ENCODE measurements at places on chromosomes 12 and 14.
A peak's percentile ranks its signal among the peaks of the same experiment; 100 is the strongest.

DNA sequence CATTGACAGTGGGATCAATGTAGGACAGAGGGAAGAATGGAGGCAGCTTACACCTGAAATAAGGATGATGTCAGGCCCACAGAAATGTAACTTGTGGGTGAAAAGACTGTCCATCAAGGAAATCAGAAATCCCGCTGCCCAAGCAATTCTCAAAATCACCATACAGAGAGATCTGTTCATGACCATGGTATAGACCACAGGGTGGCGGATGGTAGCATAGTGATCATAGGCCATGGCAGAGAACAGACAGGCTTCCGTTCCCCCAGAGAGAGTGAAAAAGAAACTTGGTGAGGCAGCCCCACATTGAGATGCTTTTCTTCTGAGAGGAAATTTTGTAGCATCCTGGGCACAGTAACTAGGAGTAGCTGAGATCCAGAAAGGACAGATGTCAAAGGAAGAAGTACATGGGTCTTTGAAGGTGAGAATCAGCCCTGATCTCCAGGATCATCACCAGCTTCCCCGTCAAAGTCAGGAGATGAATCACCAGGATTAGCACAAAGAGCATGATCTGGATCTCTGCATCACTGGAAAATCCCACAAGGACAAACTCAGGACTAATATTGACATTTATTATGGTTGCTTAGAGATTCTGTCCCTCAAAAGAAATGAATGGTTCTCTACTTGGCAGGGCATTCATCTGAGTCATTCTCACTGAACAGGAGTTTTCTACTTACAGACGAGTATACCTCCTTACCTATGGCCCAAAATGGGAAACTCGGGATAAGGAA is 5.5 kb upstream of the ZNF641 start:
- DNase-seq, result peak; percentile 67

- DNase-seq, result no peak
Measured at GRCh38 chr12:51334764-51335163, 10.8 kb upstream of the BIN2 start.

GRCh38 chr12:47269916-47270315 is 190.2 kb upstream of the AMIGO2 start:
- DNase-seq, result no peak

GRCh38 chr14:69260190-69260860 is 367 bp downstream of the GALNT16 start:
- no peak for DNase-seq

- DNase-seq, result no peak
Measured at GRCh38 chr12:27711967-27712366, 1.3 kb downstream of the MRPS35 start.

GRCh38 chr12:51889216-51890132 is 1.6 kb downstream of the ANKRD33 start:
- DNase-seq, result no peak

DNA sequence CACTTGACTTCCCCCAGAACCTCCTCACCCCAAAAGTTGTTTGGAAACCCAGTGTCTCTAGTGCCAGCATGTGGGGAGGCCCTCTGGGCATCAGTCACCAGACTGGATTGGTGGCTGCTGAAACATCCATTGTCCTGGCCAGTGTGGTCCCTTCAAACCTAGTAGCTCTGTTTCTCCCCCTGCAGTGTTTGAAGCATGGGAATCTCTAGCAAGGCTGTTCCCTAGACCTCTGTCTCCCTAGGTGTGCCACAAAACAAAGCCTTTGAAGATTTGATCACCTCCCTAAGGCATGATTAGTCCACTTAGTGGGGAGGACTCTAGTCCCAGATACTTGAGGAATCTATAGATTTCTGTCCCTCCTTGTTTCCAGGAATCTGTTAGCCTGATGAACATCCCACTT is 60.3 kb downstream of the ARF6 start:
- no peak for DNase-seq

GRCh38 chr12:119665164-119665929 is 2.6 kb upstream of the PRKAB1 start:
- no peak for DNase-seq

- DNase-seq, result no peak
Measured at GRCh38 chr12:24721191-24721590, 227.7 kb downstream of the BCAT1 start.

DNA sequence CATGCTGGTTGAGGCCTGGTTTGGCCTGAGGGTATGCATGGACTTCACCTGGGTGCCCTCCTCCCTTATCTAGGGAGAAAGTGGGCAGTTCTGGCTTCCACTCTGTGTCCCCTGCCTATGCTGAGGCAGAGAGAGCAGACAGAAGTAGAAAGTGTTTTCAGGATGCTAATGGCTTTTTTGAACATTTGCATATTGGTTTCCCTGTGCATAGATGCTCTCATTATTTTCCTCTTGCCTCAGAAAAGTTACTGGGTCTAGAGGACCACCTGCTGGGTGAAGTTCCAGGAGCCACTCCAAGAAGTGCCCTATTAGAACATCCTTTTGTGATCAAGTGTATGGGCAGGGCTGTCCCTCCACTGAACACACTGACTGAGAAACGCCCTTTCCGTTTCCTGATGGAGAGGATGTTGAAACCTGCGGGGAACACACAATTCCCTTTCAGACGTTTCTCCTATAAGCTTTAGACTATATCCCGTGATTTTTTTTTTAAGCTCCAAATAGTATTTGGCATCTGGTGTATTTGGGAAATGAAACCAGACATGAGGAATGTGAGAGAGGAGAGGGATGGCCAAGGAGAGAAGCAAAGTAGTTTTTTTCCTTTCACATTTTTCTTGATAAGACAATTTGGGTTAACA is 66.6 kb downstream of the DAAM1 start:
- no peak for DNase-seq

DNA sequence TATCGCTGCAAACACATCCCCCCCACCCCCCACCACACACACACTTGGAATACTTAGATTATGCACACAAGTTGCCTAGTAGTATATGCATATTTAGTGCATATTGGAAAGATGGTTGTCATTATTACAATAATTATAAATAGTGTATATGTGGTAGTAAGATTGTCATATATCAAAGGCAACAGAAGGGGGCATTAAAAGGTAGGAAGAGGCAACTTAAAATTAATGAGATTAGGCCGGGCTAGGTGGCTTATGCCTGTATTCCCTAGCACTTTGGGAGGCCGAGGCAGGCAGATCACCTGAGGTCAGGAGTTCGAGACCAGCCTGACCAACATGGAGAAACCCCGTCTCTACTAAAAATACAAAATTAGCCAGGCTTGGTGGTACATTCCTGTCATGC is 52.1 kb downstream of the GSC start:
- no peak for DNase-seq

- no peak for DNase-seq
Measured at GRCh38 chr14:33030386-33030785, 91.7 kb downstream of the NPAS3 start.

- no peak for DNase-seq
Measured at GRCh38 chr14:69900603-69901002, 21.4 kb downstream of the SMOC1 start.

GRCh38 chr12:124720681-124721500 is 142.8 kb downstream of the SCARB1 start:
- peak; percentile 95 for DNase-seq

GRCh38 chr14:96368534-96368933 is 5.2 kb downstream of the GSKIP start:
- DNase-seq, result no peak

DNA sequence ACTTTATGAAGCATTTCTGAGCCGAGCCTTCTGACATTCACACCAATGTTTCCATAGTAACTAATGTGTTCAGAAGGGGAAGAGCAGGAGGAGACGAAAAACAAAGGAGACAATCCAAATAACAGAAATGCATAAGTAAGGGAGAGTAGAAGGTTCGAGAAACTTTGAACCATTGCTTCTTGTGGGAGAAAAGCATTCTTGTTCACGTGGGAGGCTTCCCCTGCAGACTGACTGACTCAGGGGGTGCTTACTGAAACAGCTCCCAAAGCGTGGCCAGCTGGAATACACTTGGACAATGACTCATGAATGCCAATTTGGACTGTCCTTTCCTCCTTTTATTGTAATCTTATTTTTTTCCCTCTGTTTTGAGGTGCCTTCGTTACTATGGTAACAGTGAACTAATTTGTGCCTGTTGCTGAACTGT is 73.9 kb downstream of the NEDD1 start:
- DNase-seq, result peak; percentile 54

DNA sequence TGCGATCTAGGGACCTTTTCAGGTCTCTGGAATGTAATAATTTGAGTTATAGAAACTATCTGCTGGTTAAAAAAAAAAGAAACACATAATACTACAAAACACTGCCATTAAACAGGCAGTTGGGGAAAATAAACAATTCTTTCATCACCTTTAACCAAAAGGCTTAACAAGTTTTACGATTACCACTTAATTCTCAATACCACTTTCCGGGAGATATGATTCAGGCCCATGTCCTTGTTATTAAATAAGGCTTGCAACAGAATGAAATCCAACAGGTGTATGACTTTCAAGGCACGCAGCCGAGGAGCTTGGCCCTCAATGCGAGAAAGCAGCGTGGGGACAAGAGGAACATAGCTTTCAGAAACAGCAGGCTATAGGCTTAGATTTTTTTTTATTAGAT is 5.6 kb upstream of the GLRX5 start:
- no peak for DNase-seq

DNA sequence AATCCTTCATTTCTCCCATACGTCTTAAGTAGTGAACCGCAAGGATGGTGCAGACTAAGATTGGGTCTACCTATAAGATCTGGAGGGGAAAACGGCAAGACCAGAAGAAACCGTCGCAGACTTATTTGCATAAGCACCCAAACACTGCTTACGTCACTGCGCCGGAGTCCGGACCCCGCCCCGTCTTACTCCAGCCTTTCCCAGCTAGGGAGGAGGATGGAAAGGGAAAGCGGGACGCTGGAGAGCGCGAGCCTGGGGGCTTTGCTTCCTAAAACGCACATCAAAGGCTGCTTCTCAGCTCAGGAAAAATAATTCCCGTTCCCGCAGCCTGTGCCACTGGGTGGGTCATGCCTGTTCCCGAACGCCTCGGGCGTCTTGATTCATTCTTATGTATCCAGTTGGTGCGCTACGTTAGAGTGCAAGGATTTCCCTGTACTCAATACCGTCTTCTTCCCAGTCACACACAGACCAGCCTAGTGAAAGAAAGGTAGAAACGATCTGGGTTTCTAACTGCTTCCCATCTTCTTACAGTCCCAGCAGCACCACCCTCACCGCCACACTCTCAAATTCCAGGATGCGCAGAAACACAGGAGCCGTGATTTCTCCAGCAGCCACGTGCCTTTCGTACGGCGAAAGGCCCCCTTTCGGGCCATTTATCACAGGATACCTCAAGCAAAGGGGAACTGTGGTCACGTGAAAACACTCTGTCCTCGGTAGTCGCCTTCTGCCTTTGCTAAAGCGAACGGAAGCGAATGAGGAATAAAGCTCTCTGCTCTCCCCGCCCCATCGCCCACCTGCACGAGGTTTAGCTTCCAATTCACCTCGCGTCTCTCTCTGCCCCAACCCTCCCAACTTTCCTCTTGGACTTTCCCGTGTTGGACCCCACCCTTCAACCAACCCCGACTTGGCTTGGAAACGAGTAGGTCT is 1.1 kb downstream of the SLC6A15 start:
- DNase-seq, result peak; percentile 32

DNA sequence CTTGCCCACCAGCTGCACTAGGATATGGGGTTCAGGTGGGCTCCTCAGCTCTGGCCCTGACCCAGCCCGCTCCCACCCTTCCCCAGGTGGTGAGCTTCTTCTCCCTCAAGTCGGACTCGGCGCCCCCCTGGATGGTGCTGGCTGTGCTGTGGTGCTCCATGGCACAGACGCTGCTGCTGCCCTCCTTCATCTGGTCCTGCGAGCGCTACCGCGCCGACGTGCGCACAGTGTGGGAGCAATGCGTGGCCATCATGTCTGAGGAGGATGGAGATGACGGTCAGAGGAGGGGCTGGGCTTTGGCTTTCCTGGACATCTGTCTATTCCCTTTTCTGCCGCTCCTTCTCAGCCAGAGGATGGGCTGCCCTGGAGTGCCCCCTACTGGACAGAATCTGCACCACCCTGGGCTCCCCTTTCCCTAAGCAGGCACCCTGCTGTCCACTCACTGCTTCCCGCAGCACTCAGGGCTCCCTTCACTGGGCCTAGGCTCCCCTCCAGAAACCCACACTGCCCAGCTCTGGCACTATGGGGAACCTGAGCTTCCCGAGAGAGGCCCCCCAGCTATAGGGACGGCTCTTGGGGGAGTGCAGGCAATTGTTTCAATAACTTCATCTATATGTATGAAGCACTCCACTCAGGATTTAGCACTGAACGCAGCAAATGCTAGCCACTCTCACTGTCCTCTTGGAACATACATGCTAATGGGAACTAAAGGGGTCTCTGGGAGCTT is 2.6 kb upstream of the P3H3 start:
- peak; percentile 52 for DNase-seq

DNA sequence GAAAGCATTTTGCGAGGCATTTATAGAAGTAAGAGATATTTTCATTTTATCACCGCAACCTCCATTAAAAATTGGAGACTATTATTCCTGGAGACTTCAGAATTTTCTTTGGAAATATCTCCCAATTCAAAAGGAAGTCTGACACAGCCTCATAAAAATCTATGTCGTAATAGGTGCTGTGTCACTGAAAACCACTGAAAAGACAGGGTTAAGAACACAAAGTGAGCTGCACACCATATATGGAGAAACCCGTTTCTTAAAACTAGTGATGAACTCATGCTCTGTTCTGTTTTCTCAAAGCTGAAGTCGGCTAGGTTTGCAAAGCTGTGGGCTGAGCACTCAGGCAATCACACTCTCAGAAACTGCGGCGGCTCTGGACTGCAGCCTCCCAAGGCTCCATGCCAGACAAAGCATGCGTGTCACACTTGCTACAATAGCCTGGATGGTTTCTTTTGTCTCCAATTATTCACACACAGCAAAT is at the start of gene GLIPR1:
GLIPR1 (plus strand) TSS at position 287 of the 481 bp plus-strand sequence; CDS start at position 413, 126 bp downstream.
- peak; percentile 89 for DNase-seq

- no peak for DNase-seq
Measured at GRCh38 chr14:71247106-71247505, 339.8 kb downstream of the PCNX1 start.

GRCh38 chr14:95507174-95507573 is 9.3 kb downstream of the SYNE3 start:
- DNase-seq, result peak; percentile 92

DNA sequence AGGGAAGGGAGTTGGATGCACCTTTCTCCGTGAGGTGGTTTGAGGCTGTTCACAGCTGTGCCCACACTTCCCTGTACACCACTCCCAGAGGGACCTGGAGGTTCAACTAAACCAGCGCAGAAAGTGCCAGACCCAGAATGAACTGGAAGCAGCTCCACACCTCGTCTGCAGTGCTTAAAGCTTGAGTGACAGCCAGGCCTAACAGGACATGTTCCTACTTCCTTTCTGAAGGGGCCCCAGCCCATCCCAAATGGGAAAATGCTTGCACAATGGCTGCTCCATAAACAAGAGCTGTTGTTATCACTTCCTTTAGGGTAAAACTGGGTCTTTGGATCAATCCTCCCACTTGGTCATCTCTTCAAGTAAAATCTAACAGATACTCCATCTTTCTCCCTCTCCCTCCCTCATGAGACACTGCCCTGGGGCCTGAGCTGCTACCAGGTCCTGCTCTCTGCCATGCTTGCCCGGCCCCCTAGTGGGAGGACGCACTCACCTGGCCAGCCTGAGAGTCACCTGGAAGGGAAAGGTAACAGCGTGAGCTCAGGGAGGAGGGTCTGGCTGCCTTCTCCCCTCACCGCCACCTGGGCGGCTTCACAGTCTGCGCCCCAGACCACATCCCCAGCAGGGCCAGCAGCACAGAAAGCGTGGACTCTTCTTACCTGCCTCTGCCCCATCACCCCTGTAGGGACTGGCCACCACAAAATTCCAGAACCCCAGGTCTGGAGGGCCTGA is 33.5 kb downstream of the ISCA2 start:
- no peak for DNase-seq

- DNase-seq, result peak; percentile 13
Measured at GRCh38 chr12:116818341-116818856, 62.8 kb downstream of the HRK start.

GRCh38 chr12:52280796-52281560 is 6.5 kb downstream of the KRT86 start:
- DNase-seq, result peak; percentile 98

All from A172 (cell line).